Stimulated activated CD8-positive, alpha-beta memory T cell treated with anti-CD3 and anti-CD28 coated beads, Interleukin-4, amount 100 ng/mL, for 24 hours (primary cell): ENCODE measurements at places on chromosomes 7 and 10.

- DNase-seq, result no peak
These were observed 3.1 kb downstream of the CYREN start for GRCh38 chr7:135167365-135167917.

DNA sequence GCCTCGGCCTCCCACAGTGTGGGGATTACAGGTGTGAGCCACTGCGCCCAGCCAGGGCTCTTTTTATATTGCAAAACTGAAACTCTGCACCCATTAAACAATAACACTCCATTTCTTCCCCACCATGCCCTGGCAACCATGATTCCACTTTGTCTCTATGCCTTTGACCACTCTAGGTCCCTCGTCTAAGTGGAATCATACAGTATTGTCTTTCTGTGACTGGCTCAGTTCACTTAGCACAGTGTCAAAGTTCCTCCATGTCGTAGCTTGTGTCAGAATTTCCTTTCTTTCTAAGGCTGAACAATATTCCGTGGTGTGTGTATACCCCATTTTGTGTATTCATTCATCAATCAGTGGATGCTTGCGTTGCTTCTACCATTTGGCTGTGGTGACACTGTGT, 46.2 kb downstream of the CUX1 start:
- DNase-seq, result no peak

DNA sequence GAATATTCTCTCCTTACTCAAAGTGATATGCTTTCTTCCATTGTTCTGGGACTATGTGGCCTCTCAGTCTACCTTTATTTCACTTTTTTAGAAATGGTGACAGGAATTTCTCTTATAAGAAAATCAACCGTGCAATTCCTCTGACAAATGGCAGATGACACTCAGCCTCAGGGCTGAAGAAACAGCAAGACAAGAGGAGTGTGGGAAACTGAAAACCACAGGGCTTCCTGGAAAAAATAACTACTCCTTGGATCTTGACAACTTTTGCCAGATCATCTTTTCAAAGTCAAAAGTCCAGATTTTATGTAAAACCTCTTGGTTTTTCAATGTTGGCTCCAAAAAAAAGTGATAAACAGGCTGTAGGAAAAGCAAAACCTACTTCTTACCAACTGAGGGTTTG, 121.5 kb downstream of the TYW1B start:
- DNase-seq, result no peak

DNA sequence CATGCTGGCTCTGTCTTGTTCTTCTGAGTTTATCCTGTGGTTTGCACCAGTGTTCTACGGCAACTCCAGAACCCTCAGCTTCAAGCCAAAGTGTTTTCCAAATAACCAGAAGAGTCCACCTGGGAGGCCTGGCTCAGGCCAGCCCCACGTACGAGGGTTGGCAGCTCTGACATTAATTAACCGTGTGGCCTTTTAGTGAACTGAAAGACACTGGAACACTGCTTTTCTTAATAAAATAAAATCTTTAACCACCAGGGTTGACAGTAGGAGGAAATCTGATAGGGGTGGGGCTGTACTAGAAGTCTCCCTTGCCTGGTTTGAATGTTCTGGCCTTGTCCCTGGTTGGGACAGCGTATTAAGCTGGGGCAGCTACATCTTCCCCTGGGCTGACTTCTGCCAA, 64.9 kb downstream of the SYPL1 start:
- DNase-seq, result no peak

- DNase-seq, result no peak
These were observed 20.6 kb upstream of the VPS41 start for GRCh38 chr7:38929460-38930171.

- no peak for DNase-seq
These were observed 688.0 kb upstream of the ZWINT start for GRCh38 chr10:57049096-57049495.

DNA sequence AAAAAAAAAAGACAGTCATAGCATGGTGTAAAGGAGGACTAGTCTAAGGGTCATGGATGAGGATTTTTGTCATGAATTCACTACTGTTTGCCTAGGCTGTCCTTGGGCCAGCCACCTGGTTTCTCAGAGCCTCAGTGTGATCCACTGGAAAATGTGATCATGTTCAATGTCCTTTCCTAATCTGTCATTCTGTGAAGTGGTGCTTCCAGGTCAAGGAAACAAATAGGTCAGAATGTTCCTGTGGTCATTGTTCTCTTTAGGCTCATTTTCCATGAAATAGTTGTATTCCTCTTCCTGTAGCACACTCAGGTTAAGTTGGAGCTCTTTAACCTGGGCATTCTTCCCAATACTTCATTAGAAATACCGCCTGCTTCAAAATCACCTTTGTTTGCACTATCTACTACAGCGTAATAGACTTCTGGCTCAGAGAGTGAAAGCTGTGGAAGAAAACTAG, 16.5 kb downstream of the CD36 start:
- no peak for DNase-seq

- no peak for DNase-seq
These were observed 55.8 kb downstream of the CNOT4 start for GRCh38 chr7:135454060-135454459.

DNA sequence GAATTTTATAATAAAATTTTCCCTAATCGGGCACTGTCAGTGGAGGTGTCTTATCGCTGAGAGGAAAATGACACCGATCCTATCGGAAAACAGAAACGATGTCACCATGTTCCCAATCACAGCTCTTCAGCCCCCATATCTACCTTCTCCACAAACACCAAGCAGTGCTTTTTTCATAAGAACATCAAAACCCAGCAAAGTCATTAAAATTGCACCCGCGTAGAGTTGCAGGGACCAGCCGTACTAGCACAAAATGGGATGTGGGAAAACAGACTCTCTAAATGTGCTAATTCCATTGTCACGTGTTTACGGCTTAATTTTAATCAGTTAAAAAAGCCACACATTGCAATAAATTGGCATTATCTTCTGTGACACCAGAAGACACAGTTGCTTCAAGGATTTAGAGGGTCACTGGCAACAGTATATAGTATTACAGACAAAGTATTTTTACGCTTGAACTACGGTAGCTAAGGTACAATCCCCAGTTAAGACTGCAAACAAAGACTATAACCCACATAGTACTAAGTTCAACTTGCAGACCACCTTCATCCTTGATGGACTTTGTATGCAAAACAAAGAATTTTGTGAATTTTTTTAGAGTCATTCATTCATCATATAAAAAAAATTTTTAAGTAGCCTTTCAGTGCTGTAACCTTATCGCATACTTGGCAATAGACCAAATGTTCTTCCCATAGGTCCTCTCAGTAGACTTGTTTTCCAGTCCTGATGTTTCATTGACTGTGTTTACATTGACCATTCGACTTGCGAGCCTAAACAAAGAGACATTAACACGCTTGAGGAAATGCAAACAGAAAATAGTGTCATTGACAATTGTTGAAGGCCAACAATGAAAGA, 116.0 kb downstream of the VTI1A start:
- no peak for DNase-seq

DNA sequence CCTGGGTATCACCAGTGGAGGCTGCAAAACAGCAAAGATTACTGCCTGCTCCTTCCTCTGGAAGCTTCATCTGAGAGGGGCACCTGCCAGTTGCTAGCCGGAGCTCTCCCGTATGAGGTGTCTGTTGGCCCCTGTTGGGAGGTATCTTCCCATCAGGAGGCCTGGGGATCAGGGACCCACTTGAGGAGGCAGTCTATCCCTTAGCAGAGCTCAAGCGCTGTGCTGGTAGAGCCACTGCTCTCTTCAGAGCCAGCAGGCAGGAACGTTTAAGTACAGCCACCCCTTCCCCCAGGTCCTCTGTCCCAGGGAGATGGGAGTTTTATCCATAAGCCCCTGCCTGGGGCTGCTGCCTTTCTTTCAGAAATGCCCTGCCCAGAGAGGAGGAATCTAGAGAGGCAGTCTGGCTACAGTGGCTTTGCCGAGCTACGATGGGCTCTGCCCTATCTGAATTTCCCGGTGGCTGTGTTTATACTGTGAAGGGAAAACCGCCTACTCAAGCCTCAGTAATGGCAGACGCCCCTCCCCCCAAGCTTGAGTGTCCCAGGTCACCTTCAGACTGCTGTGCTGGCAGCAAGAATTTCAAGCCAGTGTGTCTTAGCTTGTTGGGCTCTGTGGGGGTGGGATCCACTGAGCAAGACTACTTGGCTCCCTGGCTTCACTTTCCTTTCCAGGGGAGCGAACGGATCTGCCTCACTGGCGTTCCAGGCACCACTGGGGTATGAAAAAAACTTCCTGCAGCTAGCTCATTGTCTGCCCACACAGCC, 19.6 kb downstream of the SEMA3E start:
- DNase-seq, result no peak

GRCh38 chr10:6695519-6695918, 115.4 kb upstream of the PRKCQ start:
- DNase-seq, result no peak

DNA sequence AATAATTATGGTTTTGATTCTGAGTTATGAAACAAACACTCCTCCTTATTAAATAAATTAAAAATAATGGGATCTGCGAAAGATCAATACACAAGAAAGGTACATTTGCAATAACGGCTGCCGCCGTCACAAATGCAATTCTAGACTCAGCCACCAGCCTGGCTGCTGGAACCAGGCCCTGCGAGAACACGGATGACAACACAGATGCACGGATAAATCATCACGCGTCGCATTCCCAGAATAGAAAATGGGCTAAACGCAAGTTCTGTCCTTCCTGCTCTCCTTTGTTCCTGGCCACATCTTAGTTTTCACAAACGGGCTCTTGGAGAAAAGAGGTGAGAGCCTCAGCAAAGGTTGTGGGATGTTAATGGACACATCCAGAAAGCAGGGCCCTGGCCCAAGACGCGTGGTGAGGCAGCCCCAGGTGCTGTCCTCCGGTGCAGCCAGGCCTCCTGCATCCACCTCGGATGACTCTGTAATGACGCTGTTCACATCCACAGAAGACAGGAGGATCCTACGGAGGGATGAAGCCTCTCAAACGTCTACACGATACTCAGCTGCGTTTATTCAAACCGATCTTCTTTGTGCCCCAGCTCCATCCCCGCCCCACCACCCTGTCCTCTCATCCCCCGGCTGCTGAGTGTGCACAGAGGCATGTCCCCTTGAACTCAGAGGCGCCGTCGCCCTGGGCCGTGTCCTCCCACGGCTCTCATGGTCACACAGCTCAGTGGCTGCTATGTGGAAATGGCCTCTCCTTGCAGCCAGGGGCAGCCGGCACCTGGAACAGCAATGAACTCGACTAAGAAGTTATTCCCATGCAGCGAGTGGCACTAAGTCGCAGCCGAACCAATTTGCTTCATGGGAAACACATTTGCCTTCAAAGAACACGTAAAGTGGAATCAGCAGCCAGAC, 197.9 kb downstream of the PTPRN2 start:
- no peak for DNase-seq

DNA sequence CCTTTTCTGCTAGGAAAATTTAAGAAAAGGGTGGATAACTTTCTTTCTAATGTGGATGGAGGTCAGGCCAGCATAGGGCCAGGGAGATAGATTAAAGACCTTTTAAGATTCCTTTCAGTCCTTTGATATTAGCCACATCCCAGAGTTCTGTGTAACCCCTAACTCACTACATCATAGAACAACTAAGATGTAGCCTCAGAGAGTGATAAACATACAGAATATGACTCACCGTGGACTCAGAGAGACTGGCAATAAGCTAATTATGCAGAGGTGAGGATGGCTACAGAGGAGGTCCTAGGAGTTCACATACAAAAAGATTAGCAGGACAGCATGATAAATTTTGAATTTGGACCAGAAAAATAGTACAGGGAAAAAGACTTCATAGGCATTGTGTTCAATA, 141.0 kb downstream of the AOAH start:
- DNase-seq, result no peak

DNA sequence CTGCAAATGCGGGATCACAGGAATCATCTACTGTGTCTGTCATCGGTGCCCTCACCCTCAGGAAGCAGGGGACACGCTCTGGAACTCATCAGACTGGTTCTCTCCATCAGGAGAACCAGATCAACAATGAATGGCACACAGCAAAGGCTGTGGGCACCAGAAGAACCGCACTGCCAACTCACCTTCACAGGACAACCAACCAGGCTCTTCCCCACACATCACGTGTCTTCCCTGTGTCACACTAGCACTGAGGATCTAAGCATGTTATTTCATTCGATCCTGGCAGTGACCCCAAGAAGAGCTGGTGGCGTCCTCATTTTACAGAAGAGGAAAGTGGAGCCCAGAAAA, 106.1 kb downstream of the TNS3 start:
- no peak for DNase-seq
